ENCODE measurements at places on chromosomes 2 and 18. TPM values are rescaled to one million over a fixed set of nuclear protein-coding genes. Genes with fewer than 3 reads are reported as not detected.
A peak's percentile ranks its signal among the peaks of the same experiment; 100 is the strongest.

DNA sequence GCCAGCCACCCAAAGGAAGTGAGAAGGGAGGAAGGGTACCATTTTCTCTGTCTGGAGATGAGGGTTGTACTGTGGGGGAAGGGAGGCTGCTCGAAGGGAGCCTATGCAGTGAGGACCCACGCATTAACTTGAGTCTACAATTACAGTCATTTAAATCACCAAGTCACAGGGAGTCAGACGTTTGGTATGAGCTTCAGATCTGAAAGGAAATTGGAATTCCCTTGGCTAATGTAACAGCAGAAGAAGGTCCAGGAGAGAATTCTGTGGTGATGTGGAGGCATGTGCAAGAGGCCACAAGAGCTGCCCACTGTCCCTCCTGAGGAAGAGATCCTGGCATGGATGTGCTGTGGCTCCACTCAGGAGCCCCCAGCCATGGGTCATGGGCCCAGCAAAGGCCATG is 22.5 kb downstream of the DAPL1 start:
- no peaks in the 10 kb centered on the region for H3K36me3 ChIP-seq
- H3K27ac ChIP-seq: no peak overlapping the region
- no peaks in the 10 kb centered on the region for H3K4me1 ChIP-seq
- no peak for DNase-seq

DNA sequence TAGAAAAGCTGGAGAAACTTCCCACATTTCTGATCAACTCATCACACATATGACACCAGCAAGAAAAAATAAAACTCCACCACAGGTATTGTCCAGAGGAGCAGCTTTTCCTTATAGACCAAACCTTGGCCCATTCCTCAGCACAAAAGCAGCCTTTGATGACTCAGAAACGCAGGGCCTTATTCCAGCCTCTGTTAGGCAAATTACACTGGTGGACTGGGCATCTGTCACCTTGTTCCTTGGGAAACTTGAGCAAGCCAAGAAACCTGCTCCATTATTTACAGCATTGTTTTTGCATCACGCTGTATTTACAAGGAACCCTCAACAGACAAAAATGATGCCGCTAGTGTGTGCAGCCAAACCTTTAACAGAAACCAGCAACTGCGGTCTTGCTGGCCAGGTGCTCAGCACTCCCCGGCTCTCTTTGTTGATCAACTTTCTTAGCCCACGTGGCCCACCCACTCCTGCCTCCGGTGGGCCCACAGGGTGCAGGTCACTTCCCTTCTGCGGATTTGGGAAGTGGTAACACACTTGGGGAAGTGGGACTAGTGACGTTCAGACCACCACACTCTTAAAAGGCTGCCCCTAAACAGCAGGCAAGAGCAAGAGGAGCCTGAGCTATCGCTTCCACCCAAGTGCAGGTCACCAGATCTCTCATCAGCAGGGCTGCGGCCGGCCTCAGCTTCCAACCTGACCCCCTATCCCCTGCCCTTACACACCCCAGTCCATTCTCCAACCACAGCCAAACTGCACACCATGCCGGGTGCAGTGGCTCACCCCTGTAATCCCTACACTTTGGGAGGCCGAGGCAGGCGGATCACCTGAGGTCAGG is 1.5 kb downstream of the AP1S3 start:
- peak overlapping the region; percentile 85 for H3K27ac ChIP-seq
- peak overlapping the region; percentile 84 for H3K4me3 ChIP-seq

DNA sequence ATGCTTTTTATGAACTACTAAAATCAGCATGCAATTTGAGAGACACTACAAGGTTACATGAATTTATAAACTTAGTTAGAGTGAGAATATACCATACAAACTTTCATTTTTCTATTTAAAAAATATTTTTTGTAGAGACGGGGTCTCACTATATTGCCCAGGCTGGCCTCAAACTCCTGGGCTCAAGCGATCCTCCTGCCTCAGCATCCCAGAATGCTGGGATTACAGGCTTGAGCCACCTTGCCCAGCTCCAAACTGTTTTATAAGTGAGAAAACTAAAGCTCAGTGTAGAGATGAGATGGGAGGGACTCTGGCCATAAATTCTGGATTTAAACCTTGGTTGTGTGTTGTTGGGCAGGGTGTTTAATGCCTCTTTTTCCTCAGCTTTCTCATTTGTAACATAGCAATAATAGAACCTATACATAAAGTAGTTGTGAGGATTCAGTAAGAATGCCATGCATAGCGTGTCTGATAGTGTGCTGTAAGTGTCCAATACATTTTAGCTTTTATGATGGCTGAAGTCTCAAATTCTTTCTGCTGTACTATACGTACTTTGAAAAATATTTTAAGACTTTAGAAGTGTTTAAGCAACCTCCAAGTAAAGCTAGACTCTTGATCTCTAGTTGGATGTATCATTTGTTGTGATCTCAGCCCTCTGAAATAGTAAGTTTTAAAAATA is 9.7 kb downstream of the CAB39 start:
- H3K27me3 ChIP-seq: no peaks in the 10 kb centered on the region
- H3K27ac ChIP-seq: no peak overlapping the region
- DNase-seq: no peak
- H3K4me3 ChIP-seq: no peak overlapping the region

GRCh38 chr2:117982376-117983033 is 31.4 kb downstream of the CCDC93 start:
- H3K4me1 ChIP-seq: no peaks in the 10 kb centered on the region
- no peak overlapping the region for H3K27ac ChIP-seq
- DNase-seq: no peak

- no peak overlapping the region for H3K4me3 ChIP-seq
- peaks cover 11% of the 10 kb centered on the region for H3K4me1 ChIP-seq
- DNase-seq: peak; percentile 83
Measured at GRCh38 chr18:57819671-57820460, 16.8 kb upstream of the ATP8B1 start.

- DNase-seq: no peak
- H3K4me1 ChIP-seq: peaks cover 9% of the 10 kb centered on the region
- H3K36me3 ChIP-seq: no peaks in the 10 kb centered on the region
- no peak overlapping the region for H3K4me3 ChIP-seq
- H3K27ac ChIP-seq: no peak overlapping the region
Measured at GRCh38 chr2:174829550-174829949, 65.3 kb upstream of the CHRNA1 start.

DNA sequence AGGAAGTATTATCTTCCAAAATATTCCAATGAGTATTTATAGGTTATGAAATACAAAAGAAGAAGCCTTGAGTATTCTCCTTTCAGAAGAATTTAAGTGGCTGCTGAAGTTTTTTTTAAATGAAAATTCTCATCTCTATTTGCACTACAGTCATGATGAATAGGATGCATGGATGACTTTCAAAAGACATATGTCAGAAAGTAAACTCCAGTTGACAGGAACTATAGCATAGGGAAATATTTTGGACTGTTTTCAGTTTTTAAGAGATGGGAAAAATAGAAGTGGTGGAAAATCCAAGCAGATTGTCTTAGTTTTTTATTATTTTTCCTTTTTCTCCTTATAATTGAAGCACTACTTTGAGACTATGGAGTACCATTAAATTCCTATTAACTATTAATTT is 825.1 kb upstream of the FSHR start:
- no peak overlapping the region for H3K4me3 ChIP-seq
- H3K36me3 ChIP-seq: no peaks in the 10 kb centered on the region
- H3K27ac ChIP-seq: no peak overlapping the region
- peaks cover 2% of the 10 kb centered on the region for H3K4me1 ChIP-seq
- H3K27me3 ChIP-seq: no peaks in the 10 kb centered on the region

- DNase-seq: no peak
- peaks cover 7% of the 10 kb centered on the region for H3K36me3 ChIP-seq
- H3K4me1 ChIP-seq: peaks cover 16% of the 10 kb centered on the region
- no peaks in the 10 kb centered on the region for H3K27me3 ChIP-seq
Measured at GRCh38 chr2:197037863-197038398, 111.4 kb upstream of the PGAP1 start.

- no peaks in the 10 kb centered on the region for H3K36me3 ChIP-seq
- H3K4me1 ChIP-seq: no peaks in the 10 kb centered on the region
- no peaks in the 10 kb centered on the region for H3K27me3 ChIP-seq
- DNase-seq: peak; percentile 40
Measured at GRCh38 chr2:3126911-3127621, 250.6 kb downstream of the EIPR1 start.

DNA sequence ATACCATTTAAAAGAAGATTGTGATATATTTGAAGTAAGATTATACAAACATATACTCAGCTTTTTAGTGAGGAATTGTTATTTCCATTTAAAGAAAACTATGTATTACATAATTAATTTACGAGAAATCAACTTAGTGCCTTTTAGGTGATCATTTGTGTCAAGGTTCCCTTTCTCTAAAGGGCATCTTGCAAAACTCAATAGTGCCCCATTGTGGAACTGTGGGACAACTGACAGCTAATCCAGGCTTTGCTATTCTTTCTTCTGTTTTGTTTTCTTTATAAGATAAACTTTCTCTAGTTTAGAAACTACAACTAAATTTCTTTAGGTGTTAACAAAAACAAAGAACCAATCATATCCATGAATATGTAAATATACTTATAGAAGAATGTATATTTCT is 24.3 kb upstream of the VIT start:
- H3K4me3 ChIP-seq: no peak overlapping the region
- H3K4me1 ChIP-seq: no peaks in the 10 kb centered on the region

DNA sequence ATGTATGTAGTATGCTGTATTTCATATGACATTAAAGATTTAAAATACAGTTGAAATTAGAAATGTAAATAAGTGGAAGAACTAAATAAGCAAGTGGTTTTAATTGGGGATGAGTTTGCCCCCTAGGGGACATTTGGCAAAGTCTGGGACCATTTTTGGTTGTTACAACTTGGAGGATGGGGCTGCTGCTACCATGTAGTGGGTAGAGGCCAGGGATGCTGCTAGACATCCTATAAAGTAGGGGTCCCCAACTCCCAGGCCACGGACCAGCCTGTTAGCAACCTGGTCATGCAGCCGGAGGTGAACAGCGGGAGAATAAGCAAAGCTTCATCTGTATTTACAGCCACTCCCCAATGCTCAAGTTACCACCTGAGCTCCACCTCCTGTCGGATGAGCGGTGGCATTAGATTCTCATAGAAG is 27.9 kb upstream of the ASNSD1 start:
- no peak overlapping the region for H3K4me3 ChIP-seq
- DNase-seq: no peak
- H3K4me1 ChIP-seq: no peaks in the 10 kb centered on the region

DNA sequence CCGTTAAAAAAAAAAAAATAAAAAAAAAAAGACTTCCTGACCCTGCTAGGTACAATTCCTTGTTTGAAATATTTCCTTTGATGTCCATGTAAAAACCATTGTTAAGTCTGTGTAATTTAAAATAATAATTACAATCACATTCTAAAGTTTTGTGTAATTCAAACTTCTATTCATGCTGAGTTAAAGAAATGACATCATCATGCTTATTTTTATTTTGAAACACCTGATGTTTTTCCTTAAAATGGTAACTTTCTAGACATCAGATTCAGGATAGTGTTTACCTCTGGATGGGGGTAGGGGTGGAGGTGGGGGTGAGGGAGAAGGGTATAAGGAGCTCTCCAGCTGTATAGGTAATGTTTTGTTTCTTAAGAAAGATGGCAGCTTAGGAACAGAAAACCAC is 92.8 kb downstream of the ADCYAP1 start:
- H3K36me3 ChIP-seq: no peaks in the 10 kb centered on the region
- no peaks in the 10 kb centered on the region for H3K27me3 ChIP-seq
- no peak overlapping the region for H3K4me3 ChIP-seq
- no peaks in the 10 kb centered on the region for H3K4me1 ChIP-seq

DNA sequence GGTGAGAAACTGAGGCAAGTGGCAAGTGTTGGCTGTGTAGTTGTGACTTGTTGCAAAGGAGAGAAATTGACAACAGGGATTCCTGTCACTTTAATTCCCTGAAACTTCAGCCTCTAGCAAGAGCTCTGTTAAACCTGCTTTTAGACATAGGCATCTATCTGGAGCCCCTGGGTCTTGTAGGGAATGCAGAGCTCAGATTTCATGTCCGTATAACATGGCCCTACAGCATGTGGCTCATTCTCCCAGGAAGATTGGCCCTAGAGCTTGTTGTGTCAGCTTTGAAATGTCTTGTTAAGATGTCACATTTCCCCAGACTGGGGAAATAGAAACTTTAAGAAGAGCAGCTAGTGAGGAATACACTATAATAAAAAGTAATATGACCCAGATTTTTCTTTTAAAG is 115.8 kb downstream of the POLE4 start:
- no peaks in the 10 kb centered on the region for H3K36me3 ChIP-seq
- H3K4me1 ChIP-seq: no peaks in the 10 kb centered on the region

GRCh38 chr18:9931146-9931545 is 17.3 kb downstream of the VAPA start:
- H3K36me3 ChIP-seq: peaks cover 28% of the 10 kb centered on the region
- peaks cover 87% of the 10 kb centered on the region for H3K4me1 ChIP-seq
- H3K27ac ChIP-seq: no peak overlapping the region
- H3K27me3 ChIP-seq: no peaks in the 10 kb centered on the region
- H3K4me3 ChIP-seq: no peak overlapping the region

- H3K27me3 ChIP-seq: no peaks in the 10 kb centered on the region
- H3K36me3 ChIP-seq: peaks cover 4% of the 10 kb centered on the region
- H3K4me1 ChIP-seq: no peaks in the 10 kb centered on the region
- no peak overlapping the region for H3K4me3 ChIP-seq
- DNase-seq: no peak
Measured at GRCh38 chr2:19943189-19943588, 41.4 kb upstream of the TTC32 start.

- no peaks in the 10 kb centered on the region for H3K36me3 ChIP-seq
- no peak overlapping the region for H3K4me3 ChIP-seq
- H3K4me1 ChIP-seq: peaks cover 5% of the 10 kb centered on the region
- DNase-seq: no peak
- H3K27me3 ChIP-seq: no peaks in the 10 kb centered on the region
Measured at GRCh38 chr2:238098901-238099713, 1.0 kb upstream of the ESPNL start.

- no peak for DNase-seq
- H3K27ac ChIP-seq: peak overlapping the region; percentile 89
- no peaks in the 10 kb centered on the region for H3K27me3 ChIP-seq
Measured at GRCh38 chr2:200405599-200406298, 99.3 kb downstream of the SPATS2L start.

DNA sequence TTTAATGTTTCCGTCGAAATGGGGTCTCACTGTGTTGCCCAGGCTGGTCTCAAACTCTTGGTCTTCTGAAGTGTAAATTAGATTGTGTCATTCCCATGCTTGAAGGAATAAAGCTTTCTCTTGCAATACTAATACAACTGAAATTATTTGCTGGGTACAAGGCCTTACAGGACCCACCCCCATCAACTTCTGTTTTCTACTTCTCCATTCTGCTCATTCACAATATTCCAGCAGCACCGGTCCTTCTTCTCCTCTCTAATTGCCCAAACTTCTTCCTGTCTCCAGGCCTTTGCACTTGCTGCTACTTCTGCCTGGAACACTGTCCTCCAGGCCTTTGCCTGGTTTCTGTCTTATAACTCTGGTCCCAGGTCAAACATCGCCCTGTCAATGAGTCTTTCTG is 73.8 kb downstream of the APOB start:
- no peak overlapping the region for H3K4me3 ChIP-seq
- H3K4me1 ChIP-seq: peaks cover 6% of the 10 kb centered on the region
- no peak overlapping the region for H3K27ac ChIP-seq
- DNase-seq: no peak

The ZSCAN30 gene
- polyA plus RNA-seq: 3.7 TPM

The PRSS56 gene
- polyA plus RNA-seq: not detected

The FNDC4 gene
- 15.1 TPM for polyA plus RNA-seq

The ERICH2 gene
- 6.1 TPM for polyA plus RNA-seq

The OR6B2 gene
- not detected for polyA plus RNA-seq

The ARHGAP28 gene
- polyA plus RNA-seq: 0.73 TPM

The KCNE4 gene
- 2.5 TPM for polyA plus RNA-seq
